Activated naive CD4-positive, alpha-beta T cell (primary cell): ENCODE measurements at places on chromosomes 12 and 14.

GRCh38 chr12:79634957-79635471 is 55.8 kb downstream of the PAWR start:
- no peak for DNase-seq

DNA sequence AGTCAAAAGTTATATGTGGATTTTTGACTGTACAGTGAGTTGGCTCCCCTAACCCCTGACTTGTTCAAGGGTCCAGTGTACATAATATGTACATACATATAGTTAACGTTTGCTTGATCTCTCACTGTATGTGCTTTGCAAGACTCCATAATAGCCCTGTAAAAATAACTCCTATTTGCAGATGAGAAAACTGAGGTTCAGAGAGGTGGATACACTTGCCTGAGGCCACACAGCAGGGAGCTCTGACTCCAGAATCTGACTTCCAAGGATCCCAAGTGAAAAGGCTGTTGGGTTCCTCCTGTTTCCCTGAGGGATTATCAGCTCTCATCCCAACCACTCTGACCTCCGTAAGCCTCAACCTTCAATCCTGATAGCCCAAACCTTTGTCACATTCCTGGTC is 41.7 kb downstream of the CMKLR1 start:
- no peak for DNase-seq

DNA sequence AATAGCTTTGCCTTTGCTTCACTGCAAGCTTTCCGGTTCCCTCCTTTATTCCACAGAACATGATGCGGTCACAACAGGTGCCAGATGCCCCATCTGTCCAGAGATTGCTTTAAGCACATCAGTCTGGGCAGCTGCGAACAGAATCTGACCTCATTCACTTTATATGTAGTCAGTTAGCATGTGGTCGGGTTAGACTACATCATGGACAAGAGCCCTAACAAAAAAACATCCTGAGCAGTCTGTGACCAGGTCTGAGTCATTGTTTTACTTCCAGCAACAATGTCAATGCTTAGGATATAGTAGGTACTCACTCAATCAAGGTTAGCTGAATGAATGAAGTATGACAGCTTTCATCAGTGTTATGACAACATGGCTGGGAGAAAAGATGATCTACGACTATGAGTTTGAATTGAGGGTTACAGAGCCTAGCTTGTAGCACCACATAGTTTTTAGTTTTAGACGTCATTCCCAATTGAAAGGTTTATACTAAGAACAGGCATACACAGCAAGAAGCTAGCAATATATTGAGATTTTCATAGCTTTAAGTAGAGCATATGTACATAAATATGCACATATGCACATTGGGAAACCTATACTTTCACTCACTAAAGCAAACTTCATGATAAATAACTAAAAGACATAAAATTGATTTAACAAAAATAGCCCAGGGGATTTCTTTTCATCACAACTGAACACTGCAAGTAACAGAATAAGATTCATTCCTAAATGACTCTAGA is 64.2 kb upstream of the TMCC3 start:
- no peak for DNase-seq

- peak; percentile 83 for DNase-seq
These were observed 11.2 kb upstream of the FKBP11 start for GRCh38 chr12:48936379-48936979.

- no peak for DNase-seq
These were observed 95.2 kb upstream of the PCED1B start for GRCh38 chr12:46983959-46984841.

GRCh38 chr12:81953541-81953940 is 194.4 kb upstream of the PPFIA2 start:
- DNase-seq, result no peak

DNA sequence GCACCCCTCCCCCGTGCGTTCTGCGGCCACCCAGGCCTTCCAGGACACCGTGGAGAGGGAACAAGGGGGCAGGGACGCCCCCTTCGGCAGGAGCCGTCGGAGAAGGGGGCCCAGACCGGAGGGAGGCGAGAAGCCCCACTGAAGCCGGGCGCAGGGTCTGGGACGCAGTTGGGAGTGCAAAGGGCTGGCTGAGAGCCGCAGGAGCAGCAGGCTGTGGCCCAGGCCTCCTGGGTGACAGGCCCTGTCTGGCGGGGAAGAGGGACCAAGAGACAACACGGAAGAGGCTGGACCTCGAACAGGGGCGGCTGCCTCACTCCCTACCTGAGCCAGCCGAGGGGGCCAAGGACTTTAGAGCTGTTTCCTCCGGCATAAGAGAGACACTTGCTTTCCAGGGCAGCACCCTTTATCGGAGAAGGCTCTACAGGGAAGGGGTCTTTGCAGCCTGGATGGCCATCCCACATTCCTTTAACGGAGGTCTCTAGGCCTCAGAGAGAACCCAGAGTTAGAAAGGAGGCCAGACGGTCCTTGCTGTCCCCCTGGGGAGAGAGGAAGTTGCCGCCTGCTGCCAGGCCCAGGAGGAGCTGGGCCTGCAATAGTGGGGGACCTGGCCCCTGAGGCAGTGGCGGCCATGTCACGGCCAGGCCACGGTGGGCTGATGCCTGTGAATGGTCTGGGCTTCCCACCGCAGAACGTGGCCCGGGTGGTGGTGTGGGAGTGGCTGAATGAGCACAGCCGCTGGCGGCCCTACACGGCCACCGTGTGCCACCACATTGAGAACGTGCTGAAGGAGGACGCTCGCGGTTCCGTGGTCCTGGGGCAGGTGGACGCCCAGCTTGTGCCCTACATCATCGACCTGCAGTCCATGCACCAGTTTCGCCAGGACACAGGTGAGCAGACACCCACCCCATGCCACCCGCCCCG is 1.3 kb downstream of the DTX1 start:
- no peak for DNase-seq

- DNase-seq, result no peak
These were observed 38.8 kb downstream of the HSD17B6 start for GRCh38 chr12:56801661-56802622.

DNA sequence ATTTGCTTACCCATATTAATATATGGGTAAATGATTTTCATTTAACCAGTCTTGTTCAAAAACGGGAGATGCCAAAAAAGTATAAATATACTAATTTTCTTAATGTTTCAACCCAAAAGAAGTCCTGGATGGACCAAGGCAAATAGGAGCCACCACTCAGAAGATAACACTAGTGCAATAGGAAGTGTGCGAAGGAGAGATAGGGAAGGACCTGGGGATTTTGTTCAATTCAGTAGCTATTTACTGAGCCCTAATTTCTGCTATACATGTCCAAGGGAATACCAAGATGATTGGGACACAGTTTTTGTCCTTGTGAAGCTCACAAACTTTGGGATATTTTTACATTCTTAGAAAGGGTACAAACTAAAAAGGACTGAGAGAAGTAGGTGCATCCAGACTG is 1.5 kb downstream of the CMAS start:
- DNase-seq, result no peak

- no peak for DNase-seq
These were observed 619 bp upstream of the NTN4 start for GRCh38 chr12:95790917-95791849.

DNA sequence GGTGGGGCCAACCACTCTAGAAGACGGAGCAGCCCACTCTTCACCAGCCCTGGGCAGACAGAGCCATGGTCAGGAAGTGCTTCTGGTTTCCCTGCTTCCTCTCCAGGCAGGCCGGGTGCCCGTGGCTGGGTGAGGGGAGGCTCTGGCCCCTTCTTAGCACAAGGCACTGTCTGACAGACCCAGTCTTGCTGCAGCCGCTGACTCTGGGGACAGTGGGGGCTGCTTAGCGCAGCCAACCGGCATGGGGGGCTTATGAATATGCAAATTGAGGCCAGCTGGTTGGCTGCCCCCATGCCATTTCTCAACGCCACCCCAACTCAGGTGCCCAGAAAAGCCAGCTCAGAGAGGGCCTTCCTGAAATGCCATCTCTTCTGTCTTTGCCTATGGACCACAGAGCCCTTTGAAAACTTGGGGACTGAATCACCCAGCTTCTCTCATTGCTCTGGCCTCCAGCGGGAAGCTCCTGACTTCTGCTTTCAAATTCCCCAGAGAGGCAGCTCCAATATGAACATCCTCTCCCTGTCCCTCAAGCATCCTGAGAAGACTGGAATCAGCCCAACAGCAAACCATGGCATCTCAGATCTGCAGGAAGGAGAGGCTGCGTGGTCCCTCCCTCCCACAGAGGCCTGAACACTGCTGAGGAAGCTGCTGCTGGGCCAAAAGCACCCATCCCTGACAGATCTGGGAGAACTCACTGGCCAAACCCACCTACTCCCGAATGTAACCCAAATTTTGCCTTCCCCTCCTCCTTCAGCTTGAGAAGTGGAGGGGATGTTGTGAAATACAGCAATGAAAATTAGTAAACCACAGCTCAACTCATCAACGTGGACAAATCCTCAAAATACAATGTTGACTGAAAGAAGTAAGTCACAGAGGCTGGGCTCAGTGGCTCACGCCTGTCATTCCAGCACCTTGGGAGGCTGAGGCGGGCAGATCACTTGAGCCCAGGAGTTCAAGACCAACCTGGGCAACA is at the start of gene PROX2:
PROX2 (minus strand) TSS at position 205 of the 973 bp plus-strand sequence. CDS start 12,311 bp downstream, outside the sequence.
- no peak for DNase-seq

DNA sequence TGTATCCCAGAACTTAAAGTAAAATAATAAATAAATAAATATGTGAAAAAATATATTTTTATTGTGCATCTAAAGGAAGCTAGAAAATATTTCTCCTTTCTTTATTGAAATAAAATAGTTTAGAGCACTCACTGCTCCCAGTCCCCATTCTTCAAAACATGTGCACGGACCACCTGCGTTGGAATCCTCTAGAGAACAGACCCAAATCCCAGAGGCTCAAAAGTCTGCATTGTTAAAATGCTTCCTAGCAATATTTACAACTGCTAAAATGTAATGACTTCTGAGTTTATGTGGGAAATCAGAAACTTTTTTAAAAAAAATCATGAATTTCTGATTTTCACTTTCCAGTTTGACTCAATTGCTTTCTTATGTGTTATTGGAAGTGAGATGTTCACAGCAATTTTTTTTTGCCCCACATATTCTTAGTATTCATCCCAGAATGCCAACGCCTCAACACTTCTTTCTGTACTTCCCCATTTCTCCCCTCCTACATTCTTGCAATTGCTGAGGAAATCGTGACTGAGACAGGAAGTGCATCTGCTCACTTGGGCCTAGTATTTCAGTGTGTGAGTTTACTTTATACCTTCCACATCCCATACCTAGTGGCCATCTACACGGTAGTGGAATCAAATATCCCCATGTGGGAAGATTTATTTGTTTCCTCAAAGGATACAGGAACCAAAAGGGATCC is 116.0 kb upstream of the FLRT2 start:
- no peak for DNase-seq

GRCh38 chr12:21459474-21459873 is 22.0 kb downstream of the PYROXD1 start:
- no peak for DNase-seq

DNA sequence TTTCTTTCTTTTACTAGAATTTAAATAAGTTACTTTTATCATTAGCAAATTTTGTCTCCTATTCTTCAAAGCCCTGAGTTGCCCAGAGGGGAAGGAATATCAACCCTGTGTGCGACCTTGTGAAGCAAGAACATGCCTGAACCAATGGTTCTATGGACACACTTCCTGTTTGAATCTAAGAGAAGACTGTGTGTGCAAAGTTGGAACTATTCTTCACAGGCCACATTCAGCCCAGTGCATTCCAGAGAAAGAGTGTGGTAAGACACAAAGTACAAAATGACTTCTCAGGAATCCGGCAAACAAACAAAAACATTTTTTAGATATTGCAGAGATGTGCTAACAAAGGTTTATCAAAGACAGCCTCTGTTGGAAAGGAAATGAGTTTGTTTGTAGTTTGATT is 90.8 kb upstream of the PTPRQ start:
- DNase-seq, result no peak

DNA sequence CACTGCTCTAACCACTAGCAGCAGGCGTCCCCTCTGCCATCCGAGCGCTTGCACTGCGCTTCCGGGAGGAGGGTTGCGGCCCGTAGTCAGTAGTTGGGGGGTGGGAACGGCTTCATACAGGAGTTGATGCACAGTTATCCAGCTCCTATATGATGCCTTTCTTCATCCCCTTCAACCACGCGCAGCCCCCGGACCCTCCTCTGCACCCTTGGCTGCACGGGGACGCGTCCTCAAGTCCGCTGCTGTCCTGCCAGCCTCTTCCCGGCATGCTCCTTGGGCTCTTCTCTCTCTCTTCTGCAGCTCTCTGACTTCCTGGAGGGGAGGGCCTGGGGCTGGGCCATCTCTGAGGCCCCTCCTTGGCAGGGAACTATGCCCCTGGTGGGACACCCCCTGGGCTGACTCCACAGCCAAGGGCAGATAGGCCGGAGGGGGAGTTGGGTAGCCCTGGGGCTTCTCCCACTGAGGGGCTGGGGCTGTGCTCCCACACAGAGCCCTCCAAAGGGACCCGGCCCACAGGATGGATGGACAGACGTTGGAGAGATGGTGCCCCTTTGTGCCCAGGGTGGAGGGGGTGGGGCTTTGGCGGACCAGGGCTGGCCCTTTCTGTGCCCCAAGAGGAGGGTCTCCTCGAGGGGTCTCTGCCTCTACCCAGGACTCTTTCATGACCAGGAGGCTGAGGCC is 29.0 kb downstream of the RTL1 start:
- no peak for DNase-seq

- no peak for DNase-seq
These were observed 364.5 kb downstream of the PDZRN4 start for GRCh38 chr12:41552588-41552987.

DNA sequence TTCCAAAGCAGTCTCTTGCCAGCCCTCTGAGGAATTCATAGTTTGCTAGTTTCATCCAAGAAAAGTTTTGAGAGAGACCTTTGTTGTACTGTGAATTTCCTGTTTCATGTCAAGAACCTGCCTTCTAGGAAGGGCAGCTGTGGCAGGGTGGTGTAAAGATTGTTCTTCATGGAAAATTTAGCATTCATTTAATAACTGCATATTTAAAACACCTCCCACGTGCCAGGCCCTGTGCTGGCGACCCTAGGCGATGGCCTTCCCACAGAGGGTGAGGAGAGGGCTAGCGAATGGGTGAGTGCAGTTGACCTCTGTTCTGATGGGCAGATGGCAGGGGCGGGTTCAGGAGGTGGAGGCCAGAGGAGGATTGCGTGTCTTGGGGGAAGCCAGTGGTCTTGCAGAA is 43.2 kb downstream of the MLXIP start:
- DNase-seq, result no peak

DNA sequence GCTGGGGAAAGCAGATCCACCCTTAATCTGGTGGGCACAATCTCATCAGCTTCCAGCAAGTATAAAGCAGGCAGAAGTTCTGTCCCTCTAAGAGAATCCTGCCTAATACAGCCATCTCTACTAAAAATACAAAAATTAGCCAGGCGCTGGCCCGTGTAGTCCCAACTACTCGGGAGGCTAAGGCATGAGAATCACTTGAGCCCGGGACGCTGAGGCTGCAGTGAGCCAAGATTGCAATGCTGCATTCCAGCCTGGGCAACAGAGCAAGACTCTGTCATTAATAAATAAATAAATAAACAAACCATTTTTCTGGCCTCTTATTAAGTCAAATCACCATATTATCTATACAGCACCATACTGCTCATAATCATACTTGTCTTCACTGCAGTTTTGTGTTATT is 111.2 kb downstream of the MED13L start:
- DNase-seq, result no peak

- no peak for DNase-seq
These were observed 15.8 kb downstream of the FGFR1OP2 start for GRCh38 chr12:26954027-26954426.
